Kidney (tissue), 22 donors: ENCODE measurements at places on chromosomes 13 and 19. TPM values are rescaled to one million over a fixed set of nuclear protein-coding genes. Genes with fewer than 3 reads are reported as not detected.

GRCh38 chr19:33260628-33261418, 35.2 kb upstream of the SLC7A10 start:
- no peak for DNase-seq

DNA sequence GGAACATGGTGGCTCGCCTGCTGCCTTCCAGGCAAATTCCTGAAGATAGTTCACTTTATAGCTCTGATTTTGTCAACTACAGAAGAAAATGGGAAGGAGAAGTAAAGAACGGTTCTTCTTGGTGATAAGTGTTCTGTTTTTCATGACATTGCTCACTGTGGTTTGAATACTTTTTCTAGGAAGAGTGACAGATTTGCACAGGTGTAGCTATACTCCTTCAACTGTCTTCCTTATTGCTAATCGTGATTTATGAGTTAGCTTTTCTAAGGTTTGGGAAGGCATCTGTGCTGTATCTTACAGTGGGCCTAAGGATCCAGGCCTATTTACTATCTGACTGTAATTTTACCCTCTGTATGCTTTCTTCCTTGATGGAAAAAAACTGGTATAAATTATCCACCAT, 405.6 kb downstream of the NDFIP2 start:
- no peak for DNase-seq

DNA sequence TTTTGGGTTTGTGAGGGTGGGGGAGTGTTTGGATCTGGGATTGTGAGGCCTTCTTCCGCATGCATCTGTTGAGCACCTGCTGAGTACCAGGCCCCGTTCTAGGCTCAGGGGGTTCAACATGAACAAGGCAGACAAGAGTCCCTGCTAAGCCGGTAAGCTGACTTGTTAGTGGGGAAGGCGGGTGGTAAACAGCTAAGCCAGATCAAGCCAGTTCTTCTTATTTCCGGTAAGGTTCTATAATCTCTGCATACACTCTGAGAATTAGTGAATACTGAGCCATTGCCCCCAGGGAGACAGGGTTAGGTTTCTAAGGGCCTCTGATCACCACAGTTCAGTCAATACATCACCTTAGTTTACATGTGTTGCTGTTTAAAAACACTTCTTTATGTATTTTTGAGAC, 9.9 kb upstream of the EHD2 start:
- DNase-seq, result no peak

- DNase-seq, result peak; percentile 77
Observed at GRCh38 chr13:41456768-41457588, at the start of gene RGCC. Gene RGCC (plus strand): TSS chr13:41457550. CDS start chr13:41457708, 158 bp downstream.

The SYDE1 gene
- total RNA-seq, result 26.9 TPM

DNA sequence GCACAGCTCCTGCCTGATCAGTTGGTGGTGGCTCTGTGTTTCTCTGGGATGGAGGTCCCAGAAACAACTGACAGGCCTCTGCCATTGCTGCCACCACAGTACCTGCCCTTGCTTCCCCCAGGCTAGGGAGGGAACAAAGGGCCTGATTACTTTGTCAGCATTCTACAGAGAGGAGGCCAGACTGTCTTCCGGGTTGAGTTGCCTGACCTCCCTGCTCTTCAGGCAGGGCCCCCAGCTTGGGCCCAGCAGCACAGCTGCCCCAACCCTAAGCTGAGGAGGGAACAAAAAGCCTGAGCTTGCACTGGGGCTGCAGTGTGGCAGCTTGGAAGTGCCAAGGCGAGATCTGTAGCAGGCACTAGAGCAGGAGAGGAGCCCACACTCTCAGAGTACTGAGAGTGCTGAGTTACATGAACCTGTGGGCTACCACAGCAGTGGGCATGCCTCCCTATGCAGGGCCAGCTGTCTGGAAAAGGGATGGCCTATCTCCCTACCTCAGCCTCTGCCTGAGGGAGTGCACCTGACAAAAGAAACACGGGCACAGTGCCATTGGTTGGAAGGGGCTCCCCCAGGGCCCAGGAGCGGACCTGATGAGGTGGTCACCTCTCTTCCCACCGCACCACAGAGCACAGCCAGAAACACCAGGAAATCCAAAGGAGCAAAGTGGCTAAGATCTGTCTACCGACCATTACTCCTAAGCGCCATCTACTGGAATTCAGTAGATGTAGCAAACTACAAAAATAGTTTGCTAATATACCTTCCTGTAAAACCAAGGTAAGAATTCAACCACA, 24.4 kb downstream of the SLC25A15 start:
- DNase-seq, result no peak

DNA sequence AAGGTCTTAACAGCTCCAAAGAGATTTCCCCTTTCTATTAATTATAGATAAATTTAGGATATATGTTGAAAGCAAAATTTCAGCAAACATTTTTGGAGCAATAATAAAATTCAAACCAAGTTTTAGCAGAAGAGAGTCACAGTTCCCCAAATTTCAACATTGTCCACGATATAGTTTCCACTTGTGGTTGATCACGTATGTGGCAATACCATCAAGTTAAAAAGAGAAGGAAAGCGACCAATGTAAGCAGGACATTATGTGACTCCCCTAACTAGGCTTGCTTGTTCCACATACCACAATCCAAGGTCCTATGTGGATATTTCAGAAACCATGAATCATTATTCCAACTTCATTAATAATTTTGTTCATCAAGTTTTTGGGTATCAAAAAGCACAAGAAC, 52.8 kb downstream of the ELF1 start:
- DNase-seq, result no peak

The SIGLECL1 gene
- not detected for total RNA-seq

DNA sequence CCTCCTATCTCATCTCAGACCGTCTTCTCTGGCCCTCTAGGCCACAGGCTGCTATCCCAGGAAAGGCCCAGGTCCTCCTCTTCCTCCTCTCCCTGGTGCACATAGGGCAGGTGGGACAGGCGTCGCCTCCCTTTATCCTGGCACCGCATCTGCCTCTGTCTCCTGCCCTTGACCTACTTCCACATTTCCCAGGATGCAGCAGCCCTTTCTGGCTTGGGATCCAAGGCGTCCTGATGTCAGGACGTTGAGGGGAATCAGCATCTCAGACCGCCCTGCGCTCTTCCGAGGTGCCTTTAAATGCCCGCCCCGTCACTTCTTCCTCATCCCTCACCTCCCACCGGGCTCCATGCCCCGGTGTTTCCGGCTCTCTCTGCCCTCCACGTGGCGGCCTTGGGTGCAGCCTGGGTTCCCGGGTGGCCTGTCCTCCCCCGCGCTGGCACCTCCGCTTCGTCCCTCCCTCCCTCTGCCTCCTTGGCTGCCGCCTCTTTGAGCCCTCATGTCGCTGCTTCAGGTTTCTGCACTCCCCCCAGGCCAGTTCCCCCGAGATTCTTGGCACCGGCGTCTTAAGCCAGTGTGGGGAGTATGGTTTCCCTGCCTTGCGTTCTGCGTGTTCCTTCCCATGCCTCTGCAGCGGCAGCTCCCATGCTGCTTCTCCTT, 66.3 kb downstream of the KDM4B start:
- DNase-seq, result no peak

- no peak for DNase-seq
Observed at GRCh38 chr19:28154077-28154476, 1058.9 kb downstream of the UQCRFS1 start.

GRCh38 chr19:30155381-30156200, 213.6 kb downstream of the URI1 start:
- DNase-seq, result no peak

The SMIM44 gene
- not detected for total RNA-seq

DNA sequence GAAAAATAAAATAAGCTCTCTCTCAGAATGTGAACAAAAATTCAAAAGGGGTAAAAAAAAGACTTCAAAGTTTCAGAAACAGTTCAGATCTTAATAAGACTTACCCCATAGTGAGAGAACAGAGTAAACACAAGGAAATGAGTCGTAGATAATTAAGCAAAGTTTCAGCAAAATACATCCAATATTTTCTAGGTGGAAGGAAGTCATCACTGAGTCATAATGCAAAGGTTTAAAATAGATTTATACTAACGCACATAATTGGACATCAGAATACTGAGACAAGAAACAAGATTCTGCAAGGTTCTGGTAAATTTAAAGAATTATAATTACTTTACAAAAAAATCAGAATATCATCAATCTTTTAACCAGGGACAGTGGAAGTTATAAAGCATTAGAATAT, 1370.7 kb upstream of the ATXN8OS start:
- DNase-seq, result no peak

GRCh38 chr19:33785795-33786194, 10.9 kb upstream of the KCTD15 start:
- DNase-seq, result no peak

The ZNF430 gene
- 18.0 TPM for total RNA-seq

- DNase-seq, result no peak
Observed at GRCh38 chr19:18135712-18136584, 17.0 kb upstream of the PIK3R2 start.

The CD209 gene
- total RNA-seq, result 11.7 TPM
